ENCODE measurements at places on chromosomes 2 and 18. TPM values are rescaled to one million over a fixed set of nuclear protein-coding genes. Genes with fewer than 3 reads are reported as not detected.

DNA sequence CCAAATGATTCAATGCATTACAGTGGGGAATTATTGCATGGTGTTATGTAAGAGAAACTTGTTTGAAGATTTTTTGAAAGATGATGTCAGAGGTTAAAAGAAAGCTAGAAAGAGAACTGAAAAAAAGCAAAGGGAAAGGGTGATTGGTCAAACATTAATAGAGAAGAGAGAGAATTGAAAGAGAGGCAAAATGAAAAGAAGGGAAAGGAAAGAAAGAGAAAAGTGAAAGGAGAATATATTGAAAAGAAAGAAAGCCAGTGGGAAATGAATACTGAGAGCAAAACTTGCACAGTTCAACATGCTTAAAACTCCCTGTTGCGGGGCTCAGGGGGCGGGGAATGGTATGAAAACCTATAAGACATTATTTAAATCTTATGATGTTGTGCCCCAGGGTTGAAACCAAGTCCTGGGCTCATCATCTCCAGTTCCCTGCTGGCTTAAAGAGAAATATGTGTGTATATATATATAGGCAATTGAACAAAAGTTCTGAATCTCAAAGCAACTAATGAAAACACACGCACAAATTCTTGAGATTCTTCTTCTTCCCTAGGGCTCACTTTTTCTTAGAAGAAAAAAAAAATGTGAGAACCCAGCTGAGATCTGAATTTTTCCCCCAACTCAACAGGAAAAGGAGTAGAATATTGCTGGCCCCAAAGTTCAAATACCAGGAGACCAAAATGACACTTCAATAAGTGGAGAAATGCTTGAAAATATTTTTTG is 2045.9 kb upstream of the CELF4 start:
- no peak overlapping the region for H3K4me3 ChIP-seq
- no peaks in the 10 kb centered on the region for H3K4me1 ChIP-seq
- H3K27ac ChIP-seq, result no peak overlapping the region
- DNase-seq, result no peak
- no peaks in the 10 kb centered on the region for H3K36me3 ChIP-seq

DNA sequence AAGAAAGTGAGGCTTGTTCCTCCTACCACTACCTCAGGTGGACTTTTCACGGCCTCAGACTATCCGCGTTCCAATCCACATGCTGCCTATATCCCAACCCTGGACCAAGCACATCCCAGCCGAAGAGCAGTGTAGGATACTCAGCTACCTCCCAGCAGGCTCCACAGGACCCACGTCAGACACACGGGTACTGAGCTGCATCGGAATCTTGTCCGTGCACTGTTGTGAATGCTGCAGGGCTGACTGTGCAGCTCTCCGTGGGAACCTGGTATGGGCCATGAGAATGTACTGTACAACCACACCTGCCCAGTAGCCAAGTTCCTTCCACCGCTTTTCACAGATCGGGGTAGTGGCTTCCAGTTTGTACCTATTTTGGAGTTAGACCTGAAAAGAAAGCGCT is 22.3 kb downstream of the IL37 start:
- H3K36me3 ChIP-seq, result no peaks in the 10 kb centered on the region
- no peaks in the 10 kb centered on the region for H3K4me1 ChIP-seq
- peaks cover 2% of the 10 kb centered on the region for H3K27me3 ChIP-seq
- no peak overlapping the region for H3K27ac ChIP-seq

Gene KCMF1
- 163 TPM for total RNA-seq

Gene ZNF385B
- 0.28 TPM for total RNA-seq

Gene OSGEPL1
- 6.3 TPM for total RNA-seq

Gene PLEKHB2
- 72.0 TPM for total RNA-seq

Measured in Panc1 (cell line).